ENCODE measurements at places on chromosomes 3 and 15.

DNA sequence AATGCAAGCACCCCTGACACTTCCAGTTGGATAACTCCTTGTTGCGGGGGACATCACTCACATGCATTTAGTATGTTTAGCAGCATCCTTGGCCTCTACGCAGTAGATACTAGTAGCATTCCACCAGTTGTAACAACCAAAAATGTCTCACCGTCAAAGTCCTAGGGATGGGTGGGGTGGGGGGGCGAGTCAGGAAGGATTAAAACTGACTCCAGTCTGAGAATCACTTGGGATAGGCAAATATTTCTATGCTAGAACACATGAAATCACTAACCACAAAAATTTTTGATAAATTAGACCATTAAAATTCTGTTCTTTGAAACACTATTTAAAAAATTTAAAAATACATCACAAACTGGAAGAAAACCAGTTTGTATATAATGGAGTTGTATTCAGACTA, 18.0 kb downstream of the ICE2 start:
- DNase-seq, result no peak

GRCh38 chr3:189038773-189039745, 132.7 kb upstream of the TPRG1 start:
- no peak for DNase-seq

GRCh38 chr3:60094392-60094947, 1044.6 kb upstream of the CFAP20DC start:
- DNase-seq, result no peak

DNA sequence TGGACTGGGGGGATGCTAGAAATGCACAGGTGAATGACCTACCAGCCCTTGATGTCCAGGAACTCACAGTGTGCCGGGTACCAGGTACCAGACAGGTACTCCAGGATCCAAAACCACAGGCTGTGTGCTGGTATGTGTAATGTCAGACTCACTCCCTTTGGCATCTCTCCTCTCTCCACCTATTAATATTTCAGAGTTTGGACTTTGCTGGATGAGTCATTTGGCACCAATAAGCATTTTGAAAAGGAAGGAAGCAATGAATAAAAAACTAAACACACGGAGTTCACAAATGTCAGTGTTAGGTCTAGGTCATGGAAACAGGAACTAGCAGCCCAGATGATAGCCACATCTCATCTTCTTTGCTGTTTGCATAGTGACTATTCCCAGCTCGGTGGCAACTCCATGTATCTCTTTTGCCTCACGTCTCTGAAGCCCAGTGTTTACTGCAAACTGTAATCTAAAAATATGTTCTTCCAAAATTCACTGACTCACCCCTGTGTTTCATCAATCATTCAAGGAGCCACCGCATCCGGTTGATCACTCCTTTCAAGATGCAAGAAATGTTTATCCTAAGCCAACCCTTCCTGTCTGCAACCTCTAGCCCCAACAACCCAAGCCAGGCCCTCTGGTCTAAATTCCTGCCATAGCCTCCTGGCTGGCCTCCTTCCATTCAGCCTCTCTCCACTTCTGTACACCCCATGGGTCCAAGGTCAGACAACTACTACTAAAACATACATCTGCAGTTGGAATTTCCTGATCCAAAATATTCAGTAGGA, 8.4 kb downstream of the ITGB5 start:
- no peak for DNase-seq

DNA sequence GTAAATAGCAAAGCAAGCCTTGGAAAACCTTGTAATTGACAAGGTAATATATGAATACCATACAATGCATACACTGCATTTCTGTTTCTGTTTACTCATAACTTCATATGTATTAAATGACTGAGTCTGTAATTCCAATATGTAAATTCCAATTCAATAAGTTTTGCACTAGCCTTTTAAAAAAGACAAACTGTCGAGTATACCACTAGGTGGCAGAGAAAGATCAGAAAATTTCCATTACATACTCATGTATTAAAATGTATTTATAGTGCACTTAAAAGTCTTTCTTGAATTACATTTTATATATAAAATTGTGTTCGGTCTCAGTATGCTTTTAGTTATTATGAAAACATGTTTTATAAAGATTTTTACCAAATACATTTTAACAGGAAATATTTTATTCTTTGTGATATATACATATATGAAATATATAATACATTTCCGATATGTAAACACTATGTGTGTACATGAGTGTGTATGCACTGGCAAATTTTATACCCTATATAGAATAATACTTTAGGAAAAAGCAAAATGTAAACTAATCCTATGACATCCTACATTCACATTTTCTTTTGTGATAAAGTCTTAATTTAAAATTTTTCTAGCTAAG, 216.8 kb downstream of the VGLL3 start:
- DNase-seq, result no peak

- no peak for DNase-seq
These were observed 46.3 kb downstream of the ZIC4 start for GRCh38 chr3:147360051-147360439.

DNA sequence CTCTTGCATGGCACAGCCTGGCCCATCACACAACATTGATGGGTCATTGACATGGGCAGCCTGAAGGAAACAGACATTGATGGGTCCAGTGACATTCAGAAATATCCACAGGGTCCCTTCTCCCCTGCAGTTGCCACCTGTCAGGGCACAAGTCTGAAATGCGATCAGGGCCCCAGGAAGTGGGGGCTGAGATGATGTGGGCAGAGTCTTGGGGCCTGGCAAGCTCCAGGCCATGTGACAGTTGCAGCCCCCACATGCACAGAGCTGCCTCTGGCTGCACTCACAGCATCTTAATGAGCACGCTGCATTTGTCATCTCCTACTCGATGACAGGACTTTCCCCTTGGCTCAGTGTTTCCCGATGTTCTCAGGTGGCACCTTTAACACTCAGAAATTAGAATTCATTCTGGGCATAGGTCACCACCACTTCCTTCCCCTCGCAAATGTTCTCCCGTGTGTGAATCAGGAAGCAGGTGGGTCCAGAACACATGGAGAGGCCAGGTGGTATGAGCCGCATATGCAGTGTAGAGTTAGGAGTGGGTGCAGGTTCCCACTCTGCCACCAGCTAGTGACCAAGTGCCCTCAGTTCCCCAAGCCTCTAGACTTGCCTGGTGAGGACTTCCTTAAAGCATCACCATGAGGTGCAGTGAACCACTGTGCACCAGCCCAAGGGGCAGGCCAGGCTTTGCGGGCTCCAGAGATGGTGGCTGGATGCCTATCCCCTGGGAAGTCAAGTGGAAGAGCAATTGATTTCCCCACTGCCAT, 1.6 kb upstream of the TXNRD3 start:
- DNase-seq, result no peak

GRCh38 chr15:52252781-52253180, 42.8 kb downstream of the MYO5C start:
- no peak for DNase-seq

DNA sequence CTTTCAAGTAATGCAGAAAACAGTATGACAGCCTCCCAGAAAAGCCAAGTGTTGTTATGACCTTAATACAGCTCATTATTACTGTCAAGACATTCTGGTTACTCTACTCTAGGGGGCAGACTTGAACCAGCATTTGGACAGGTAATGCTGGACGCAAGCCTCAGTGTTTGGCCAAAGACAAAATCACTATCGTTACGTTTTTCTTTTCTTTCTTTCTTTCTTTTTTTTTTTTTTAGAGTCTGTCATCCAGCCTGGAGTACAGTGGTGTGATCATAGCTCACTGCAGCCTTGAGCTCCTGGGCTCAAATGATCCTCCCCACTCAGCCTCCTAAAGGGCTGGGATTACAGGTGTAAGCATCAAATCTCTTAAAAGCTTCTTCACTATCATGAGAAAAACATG, 29.4 kb upstream of the TMEM45A start:
- peak; percentile 25 for DNase-seq

- no peak for DNase-seq
These were observed 17.0 kb upstream of the AVEN start for GRCh38 chr15:34055868-34056595.

- DNase-seq, result no peak
These were observed 32.8 kb downstream of the TMEM212 start for GRCh38 chr3:171875923-171876412.

- DNase-seq, result no peak
These were observed 50.3 kb upstream of the ACTL6A start for GRCh38 chr3:179512378-179512777.

DNA sequence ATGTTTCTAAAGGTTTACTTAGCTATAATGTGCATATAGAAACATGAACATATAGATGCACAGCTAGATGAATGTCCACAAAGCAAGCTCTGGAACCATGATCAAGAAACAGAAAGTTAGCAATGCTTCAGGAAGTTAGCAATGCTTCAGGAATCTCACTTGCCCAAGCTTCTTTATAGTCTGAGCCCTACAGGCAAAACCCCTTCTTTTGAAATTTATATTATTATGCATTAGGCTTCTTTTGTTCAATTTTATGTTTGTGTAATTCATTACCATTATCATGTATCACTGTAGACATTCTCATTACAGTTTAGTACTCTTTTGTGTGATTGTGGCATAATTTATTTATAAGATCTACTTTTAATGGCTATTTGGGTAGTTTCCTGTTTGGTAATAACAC, 286.4 kb upstream of the BCHE start:
- no peak for DNase-seq

GRCh38 chr3:38507120-38507519, 11.0 kb downstream of the EXOG start:
- DNase-seq, result no peak

Data from iPS DF 6.9 (cell line).